ENCODE measurements at places on chromosomes 7 and 10.

DNA sequence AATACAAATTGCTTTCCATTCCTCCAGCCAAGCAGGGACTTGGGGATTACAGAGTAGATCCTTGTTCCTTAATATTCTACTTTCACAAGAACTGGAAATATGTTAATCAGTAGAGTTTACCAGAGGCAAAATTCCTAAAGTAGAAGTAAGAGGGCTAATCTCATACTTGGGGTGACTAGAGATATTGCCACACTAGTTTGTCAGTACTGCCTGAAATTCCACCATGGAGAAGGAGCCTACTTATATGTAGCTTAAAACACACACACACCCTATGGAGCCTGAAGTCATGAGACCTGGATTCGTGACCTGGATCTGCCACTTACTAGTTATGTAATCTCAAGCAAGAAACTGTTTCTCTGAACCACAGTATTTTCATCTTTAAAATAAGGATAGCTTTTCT lies 33.9 kb downstream of the STRIP2 start:
- DNase-seq, result no peak

DNA sequence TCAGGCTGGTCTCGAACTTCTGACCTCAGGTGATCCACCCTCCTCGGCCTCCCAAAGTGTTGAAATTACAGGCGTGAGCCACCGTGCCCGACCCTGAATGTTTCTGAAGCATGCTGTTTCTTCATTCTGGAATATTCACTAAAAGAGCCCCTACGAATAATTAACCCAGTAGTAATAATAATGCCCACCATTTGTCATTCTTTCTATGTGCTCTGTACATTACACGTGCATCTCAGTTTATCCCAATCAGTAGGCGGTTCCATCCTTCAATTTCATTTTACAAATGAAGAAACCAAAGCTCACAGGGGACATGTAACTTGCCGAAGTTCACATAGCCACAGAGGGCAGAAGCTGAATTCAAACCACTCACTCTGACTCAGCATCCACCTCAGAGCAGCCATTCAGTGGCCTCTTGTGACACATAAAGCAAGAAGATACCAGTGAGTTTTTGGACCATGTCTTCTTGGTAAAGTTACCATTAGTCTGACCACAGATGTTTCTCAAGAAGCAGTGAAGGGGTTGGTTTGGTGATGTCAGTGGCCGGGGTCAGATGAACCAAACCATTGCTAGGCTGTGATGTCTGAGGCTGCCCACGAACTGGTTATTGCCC lies 71.9 kb upstream of the DUSP5 start:
- peak; percentile 100 for DNase-seq

DNA sequence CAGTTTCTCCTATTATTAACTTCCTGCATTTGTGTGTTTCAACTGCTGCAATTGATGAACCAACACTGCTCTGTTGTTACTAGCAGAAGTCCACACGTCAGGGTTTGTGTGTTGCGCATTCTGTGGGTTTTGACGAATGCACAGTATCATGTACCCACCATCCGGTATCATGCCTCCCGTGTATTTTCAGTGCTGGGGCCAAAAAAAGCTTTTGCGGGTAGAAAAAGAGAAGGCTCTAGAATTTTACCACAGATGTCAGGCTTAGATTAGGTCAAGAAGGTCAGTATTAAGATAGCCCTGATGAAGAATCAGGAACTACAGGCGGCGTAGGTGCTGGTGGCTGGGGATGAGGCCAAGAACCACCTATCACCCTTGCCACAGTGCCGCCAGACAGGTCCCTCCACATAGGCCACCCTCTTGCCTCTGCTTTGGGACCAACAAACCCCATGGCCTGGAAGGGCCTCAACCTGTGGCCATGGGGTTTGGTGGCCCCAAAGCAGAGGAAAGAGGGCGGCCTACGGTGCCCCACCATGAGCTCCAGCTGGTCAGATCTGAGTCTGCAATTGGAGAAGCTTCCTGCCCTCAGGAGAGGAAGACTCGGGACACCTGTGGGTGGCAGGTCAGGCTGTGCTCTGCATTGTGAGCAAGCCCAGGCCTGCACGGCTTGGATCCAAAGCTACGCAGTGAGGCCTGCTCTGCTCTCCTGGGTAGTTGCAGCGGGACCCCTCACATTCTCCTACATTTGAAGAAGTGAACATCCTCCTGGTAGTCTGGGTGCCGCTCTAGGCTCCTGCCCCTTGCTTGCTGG lies 71.9 kb downstream of the MKI67 start:
- no peak for DNase-seq

DNA sequence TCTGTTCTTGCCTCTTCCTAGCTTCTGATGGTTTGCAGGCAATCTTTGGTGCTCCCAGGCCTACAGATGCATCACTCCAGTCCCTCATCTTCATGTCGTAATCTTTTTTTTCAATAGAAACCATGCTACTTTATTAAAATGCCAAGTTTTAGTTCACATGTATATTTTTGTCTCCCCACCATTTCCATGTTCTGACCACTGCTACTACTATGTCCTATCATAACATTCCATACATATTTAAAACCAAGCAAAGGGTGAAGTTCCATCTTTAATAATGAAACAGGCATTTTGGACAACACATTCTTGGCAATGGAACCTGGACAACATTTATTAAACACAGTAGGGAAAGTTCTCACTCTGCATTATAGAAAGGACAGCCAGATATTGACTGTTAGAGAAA lies 58.8 kb downstream of the ZNF518A start:
- DNase-seq, result no peak

DNA sequence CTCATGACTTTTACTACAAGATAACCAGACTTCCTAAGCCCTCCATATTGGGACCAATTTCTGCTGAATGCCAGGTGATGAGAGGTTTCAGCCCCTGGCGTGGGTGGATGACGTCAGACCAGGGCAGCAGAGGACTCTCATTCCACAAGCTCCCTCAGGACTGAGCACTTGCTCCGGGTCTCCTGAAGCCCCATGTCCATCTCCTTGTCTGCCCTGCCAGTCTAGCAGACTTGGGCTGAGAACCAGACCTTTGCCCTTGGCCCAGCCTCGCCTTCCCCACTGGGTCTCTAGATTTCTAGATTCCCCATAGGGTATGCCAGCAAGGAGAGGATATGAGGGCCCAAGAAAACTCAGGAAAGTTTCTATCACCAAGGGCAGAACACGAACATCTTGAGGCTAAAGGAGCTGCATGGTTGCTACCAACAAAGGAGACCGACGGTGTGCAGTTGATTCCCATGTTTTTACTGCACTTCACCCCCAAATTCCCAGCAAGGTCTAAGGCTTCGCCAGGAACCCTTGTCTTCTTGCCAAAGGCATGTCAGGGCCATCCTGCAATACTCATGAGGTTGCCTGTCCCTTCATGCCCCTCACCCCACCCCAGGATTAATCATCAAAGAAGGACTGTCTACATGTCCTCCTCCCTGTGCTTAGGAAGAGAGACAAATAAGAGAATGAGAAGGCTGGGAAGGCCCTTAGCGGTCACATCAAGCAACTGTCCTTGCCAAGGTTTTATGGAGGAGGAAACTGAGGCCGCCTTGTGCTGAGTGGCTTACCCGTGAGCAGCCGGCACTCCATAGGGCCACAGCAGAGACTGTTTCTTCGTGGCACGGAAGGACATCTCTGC lies 96.5 kb upstream of the MACROH2A2 start:
- DNase-seq, result no peak

DNA sequence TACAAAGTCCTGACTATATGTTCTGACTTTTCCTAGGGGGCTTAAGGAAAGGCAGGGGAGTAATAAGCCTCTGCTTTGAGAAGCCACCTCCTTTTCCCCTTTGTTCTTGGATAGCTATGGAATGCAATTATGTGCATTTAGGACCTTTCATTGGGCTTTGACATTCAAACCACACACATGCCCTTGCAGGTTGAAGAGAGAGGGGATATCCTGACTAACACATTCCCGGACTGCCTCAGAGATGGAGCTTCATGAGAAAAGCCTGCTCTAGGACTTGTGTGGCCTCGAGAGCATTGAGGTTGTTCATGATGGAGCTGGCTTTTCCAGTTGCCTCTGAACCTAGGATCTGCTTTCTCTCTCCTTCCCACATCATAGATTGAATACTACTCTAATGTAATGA lies 694.5 kb downstream of the LRMDA start:
- DNase-seq, result no peak

- DNase-seq, result peak; percentile 69
Observed at GRCh38 chr7:25846722-25847121, 305.3 kb upstream of the NFE2L3 start.

DNA sequence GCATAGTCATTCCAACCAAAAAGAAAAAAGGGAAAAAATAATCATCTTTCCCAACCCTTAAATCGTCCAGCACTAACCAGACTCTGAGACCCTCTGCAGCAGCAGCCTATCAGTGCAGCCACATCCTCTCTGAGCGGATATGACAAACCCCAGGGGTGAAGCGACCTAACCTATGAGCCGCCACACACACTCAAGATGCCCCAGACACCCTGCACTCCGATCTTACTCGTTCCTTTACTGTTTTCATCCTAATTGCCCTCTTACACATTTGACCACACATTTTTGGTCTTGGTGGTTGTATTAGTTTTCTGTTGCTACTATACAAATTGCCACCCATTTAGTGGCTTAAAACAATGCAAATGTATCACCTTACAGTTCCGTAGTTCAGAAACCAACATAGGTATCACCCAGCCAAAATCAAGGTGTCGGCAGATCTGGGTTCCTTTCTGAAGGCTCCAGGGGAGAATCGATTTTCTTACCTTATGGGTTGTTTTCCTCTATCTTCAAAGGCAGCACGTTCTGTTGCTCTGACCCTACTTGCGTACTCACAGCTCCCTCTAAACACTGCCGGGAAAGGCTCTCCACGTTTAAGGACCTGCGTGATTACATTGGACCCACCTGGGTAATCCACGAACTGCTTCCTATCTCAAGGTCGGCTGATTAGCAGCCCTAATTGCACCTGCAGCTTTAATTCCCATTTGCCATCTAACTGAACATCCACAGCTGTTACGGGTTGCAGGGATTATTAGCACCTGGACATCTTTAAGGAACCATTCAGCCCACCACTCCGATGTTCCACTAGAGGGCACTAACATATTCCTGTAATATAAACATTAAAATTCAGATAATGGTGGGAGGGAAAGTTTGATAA lies 37.3 kb upstream of the PRSS1 start:
- DNase-seq, result no peak

- no peak for DNase-seq
Observed at GRCh38 chr7:111092406-111093236, 1.7 kb downstream of the LRRN3 start.

DNA sequence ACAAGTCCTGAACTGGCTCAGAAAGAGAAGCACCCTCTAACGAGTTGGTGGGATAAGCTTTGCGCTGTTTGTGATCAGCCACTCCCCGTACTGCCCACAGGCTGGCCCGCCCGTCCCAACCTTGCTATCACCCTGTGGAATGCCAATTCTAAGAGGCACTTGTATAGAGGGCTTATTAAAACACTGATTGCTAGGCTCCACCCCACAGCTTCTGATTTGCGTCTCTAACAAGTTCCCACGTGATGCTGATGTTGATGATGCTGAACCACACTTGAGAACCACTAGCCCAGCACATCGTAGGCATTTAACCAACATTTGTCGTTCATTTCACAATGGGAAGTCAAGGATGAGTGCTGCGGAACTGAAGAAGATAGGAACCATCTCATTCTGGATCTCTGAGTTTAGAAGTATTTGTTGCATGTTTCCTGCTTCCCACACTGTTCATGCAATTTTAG lies 12.7 kb upstream of the GSAP start:
- DNase-seq, result no peak

DNA sequence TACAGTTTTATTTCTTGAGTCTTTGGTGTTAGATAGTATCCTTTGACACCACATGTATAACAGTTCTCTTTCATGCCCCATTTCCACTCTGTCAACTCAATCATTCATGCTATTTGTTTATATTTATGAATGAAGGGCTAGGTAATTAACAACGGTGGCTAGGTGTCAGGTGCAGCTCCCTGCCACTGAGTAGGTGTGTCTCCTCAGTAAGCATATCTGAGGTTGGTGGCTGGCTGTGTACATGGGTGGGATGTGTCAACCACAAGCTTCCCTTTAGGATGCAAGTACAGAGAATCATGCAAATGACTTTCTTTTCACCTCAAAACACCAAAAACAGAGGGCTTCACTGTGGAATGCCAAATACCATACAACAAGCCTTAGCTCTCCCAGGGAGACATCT lies 83.4 kb downstream of the ZNF365 start:
- no peak for DNase-seq

DNA sequence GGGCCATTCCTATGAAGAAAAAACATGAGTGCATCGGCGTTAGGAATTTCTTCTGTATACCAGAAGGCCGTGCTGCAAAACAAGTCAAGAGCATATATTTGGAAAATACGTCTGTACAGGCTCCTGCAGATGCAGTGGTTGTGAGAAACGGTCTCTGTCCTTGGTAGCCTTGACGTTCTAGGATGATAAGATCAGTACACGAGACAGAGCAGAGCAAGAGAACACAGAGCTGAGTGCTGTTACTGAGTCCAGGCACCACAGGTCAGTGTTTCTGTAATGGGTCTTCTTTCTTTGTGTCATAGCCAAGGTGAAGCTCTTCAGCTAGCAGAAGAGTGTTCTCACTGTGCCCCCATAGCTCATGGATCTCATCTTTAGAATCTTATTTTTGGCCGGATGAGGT lies 62.8 kb downstream of the WDR37 start:
- no peak for DNase-seq

- no peak for DNase-seq
Observed at GRCh38 chr10:48447356-48448215, 141.1 kb downstream of the MAPK8 start.

GRCh38 chr10:52778511-52779392 lies 6.2 kb upstream of the MBL2 start:
- no peak for DNase-seq

DNA sequence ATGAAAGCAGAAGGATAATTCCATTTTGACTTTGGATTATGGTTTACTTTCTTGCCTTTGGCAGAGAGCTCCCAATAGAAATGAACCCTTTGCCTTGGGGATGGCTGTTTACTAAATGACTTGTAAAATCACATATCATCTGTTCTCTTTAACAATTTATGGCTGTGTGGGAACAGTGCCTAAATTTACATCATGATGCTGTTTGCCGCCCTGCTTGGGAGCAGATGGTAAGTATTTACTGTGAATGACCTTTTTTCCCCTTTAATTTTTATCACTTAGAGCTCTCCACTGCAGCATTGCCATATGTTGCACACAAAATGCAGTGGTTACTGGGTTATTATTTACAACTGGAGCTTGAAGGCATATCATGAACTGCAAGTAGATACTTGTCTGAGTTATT lies 13.4 kb downstream of the HEPACAM2 start:
- DNase-seq, result no peak

GRCh38 chr7:72032934-72033333 lies 379.2 kb downstream of the CALN1 start:
- DNase-seq, result no peak

DNA sequence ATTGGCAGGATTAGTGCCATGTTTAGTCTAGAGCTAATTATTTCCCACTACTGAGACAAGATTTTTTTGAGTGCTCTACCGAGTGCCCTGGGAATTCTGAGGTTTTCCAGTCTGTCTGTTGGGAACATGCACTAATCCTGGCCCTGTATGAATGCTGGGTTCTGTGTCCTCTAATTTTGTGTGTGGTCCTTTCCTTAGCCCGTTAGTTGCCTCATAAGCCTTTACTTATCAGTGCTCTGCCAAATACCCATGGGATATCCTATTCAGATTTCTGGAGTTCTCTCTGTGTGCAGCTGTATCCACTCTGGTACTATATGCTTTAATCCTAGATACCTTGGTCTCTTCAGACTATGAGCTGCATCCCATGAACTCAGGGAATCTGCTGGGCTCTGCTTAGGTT lies 13.1 kb downstream of the CSGALNACT2 start:
- DNase-seq, result no peak
